ENCODE measurements at places on chromosomes 12 and 14.

GRCh38 chr14:92731622-92732115 is 16.8 kb downstream of the LGMN start:
- DNase-seq = no peak
- peaks cover 3% of the 10 kb centered on the region for H3K36me3 ChIP-seq
- H3K27ac ChIP-seq = no peak overlapping the region
- peaks cover 5% of the 10 kb centered on the region for H3K4me1 ChIP-seq
- no peaks in the 10 kb centered on the region for H3K27me3 ChIP-seq

DNA sequence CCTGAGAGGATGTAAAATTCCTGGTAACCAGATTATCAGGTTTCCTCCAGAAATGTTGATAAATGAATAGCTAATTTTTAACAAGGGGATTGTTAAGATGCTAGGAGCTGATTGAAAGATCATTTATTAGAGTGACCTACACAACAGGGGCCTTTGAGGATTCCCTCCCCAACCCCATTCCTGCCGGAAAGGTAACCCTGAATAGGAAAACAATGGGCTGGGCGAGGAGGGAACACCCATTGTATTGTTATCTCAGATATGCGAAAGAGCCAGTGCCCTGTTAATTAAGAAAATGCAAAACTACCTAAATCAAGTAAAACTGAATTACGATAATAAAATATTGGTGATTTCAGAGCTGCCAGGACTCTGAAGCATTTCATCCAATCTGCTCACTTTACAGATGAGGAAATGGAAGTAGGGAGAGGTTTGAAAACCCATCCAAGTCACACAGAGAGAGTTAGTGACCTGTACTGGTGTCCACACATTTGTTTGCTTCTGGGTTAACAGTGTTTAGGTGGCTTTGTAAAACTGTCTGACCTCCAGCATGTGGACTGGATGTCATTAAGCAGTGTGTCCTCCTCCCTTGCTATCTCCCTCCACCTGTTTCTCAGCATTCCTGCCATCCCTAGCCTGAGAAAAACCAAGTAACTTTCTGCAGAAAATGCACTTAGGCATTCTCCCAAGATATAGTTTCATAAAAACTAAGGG is 214.8 kb downstream of the TTC6 start:
- DNase-seq = no peak
- H3K27me3 ChIP-seq = no peaks in the 10 kb centered on the region
- H3K36me3 ChIP-seq = no peaks in the 10 kb centered on the region
- no peaks in the 10 kb centered on the region for H3K4me1 ChIP-seq
- no peak overlapping the region for H3K27ac ChIP-seq
- no peak overlapping the region for H3K4me3 ChIP-seq

- DNase-seq = no peak
- H3K27me3 ChIP-seq = peaks cover 10% of the 10 kb centered on the region
- no peaks in the 10 kb centered on the region for H3K4me1 ChIP-seq
- no peak overlapping the region for H3K27ac ChIP-seq
- H3K4me3 ChIP-seq = no peak overlapping the region
Observed at GRCh38 chr12:563787-564298, 99.4 kb downstream of the NINJ2 start.

GRCh38 chr12:100858656-100859055 is 64.1 kb downstream of the ANO4 start:
- H3K27ac ChIP-seq = no peak overlapping the region
- no peaks in the 10 kb centered on the region for H3K4me1 ChIP-seq
- no peak overlapping the region for H3K4me3 ChIP-seq
- no peaks in the 10 kb centered on the region for H3K36me3 ChIP-seq

DNA sequence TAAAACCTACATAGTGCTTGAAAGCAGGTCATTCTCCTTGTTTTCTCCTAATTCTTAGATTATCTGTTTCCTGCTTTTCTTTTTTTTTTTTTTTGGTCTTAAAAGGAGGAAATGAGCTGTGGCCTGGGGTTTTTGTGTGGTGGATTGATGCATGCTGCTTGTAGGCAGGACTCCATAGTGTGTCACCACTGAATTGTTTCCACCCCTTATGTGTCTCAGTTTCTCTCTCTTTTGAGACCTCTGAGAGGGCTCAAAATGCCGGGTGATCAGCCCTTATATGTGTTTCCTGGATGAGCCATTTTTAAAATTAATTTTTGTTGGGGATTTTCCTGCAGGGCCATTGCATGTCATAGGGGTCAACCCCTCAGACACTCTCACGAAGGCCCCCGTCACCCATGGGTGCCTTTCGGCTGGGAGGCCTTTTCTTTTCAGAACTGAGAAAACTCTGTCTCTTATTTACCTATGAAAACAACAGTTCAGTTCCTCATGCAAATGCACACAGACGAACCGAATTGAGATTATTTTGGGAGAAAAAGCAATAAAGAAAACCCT is 32.0 kb upstream of the LRRK2 start:
- H3K27ac ChIP-seq = no peak overlapping the region
- DNase-seq = peak; percentile 38
- H3K4me1 ChIP-seq = peaks cover 7% of the 10 kb centered on the region
- no peak overlapping the region for H3K4me3 ChIP-seq
- no peaks in the 10 kb centered on the region for H3K27me3 ChIP-seq
